NCI-H345 (cell line): ENCODE measurements at places on chromosomes 7 and 10.

GRCh38 chr7:22895140-22895827 lies 72.6 kb upstream of the TOMM7 start:
- DNase-seq: no peak

DNA sequence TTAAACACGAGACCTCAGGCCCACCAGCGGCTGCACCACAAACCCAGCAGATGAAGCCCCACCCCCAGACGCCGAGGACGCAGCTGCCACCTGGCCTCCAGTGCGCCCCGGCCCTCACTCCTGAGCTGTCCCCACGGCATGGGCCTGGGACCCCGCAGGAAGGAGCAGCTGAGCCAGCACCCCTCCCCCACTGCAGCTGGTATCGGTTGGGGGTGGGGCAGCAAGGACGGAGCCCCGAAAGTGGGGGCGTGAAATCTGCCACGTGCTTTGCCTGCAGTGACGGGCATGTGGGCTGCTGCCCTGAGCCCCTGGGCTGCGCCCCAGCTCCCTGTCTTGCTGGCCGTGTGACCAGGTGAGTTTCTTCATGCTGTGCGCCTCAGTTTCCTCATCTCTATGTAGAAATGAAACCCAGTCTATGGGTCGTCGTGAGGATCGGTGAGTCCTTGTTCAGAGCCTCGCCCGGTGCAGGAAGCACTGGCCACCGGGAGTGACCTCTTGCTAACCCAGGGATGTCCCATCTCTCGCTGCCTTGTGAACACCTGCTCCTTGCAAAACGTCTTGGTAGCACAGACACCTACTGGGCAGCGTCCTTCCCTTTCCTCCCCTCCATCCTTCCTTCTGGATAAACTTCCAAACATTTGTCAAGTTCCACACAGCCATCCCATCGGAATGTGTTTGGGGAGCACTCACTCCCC lies 32.0 kb downstream of the CFAP46 start:
- DNase-seq: no peak

GRCh38 chr10:126156012-126156411 lies 232.3 kb downstream of the ADAM12 start:
- DNase-seq: no peak

GRCh38 chr10:17792991-17793390 lies 16.2 kb upstream of the MRC1 start:
- no peak for DNase-seq

GRCh38 chr7:29873644-29874294 lies 67.5 kb downstream of the WIPF3 start:
- no peak for DNase-seq

GRCh38 chr7:41955893-41956675 lies 253.2 kb upstream of the INHBA start:
- DNase-seq: no peak
